Effector CD4-positive, alpha-beta T cell (primary cell): ENCODE measurements at places on chromosomes 6 and 20.

- no peak for DNase-seq
Measured at GRCh38 chr6:17311595-17312311, 30.6 kb downstream of the RBM24 start.

GRCh38 chr6:148935705-148936435 lies 189.0 kb downstream of the UST start:
- no peak for DNase-seq

DNA sequence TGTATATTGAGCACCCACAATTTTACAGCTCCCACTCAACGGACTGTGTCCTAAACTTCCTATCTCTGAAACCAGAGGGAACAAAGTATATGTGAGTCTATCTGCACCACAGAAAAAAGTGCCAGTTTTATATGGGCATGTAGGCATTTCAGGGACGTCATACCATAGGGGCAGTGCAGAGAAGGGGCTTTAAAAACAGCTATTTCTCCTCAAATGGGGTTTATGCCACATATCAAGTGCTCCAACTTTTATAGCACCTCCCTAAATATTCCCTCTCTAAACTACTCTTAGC lies 28.9 kb upstream of the ASF1A start:
- no peak for DNase-seq

GRCh38 chr20:19241440-19241839 lies 29.0 kb downstream of the SLC24A3 start:
- DNase-seq: no peak

GRCh38 chr20:2799688-2800520 lies 523 bp downstream of the CPXM1 start:
- DNase-seq: no peak

GRCh38 chr6:90925726-90926125 lies 338.9 kb upstream of the MAP3K7 start:
- no peak for DNase-seq

GRCh38 chr6:149446791-149447376 lies 37.9 kb downstream of the ZC3H12D start:
- no peak for DNase-seq
